Activated CD8-positive, alpha-beta memory T cell treated with anti-CD3 and anti-CD28 coated beads for 1 hour (primary cell): ENCODE measurements at places on chromosomes 3 and 15.
A peak's percentile ranks its signal among the peaks of the same experiment; 100 is the strongest.

DNA sequence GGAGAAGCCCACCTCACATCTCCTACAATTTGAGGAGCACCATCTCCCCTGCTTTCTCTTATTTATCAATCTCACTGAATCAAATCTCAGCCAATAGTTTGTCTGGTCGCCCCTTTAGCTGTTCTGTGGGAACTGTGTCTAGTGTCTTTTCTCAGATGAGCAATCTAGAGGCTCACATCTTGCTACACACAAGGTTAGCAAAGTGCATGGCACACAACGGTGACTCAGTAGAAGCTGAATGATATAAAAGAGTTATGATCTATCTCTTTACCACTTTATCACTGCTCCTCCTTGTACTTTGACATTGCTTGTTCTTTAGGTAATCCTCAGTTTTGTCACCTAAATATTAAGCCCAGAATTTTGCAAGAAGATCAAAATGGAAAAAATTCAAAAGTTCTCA lies 16.8 kb upstream of the COLQ start:
- no peak for DNase-seq

- no peak for DNase-seq
These were observed 123.3 kb downstream of the MOBP start for GRCh38 chr3:39590806-39591205.

GRCh38 chr3:78130741-78131290 lies 1090.9 kb downstream of the ROBO2 start:
- no peak for DNase-seq

GRCh38 chr3:95476534-95476933 lies 1337.9 kb upstream of the EPHA6 start:
- no peak for DNase-seq

DNA sequence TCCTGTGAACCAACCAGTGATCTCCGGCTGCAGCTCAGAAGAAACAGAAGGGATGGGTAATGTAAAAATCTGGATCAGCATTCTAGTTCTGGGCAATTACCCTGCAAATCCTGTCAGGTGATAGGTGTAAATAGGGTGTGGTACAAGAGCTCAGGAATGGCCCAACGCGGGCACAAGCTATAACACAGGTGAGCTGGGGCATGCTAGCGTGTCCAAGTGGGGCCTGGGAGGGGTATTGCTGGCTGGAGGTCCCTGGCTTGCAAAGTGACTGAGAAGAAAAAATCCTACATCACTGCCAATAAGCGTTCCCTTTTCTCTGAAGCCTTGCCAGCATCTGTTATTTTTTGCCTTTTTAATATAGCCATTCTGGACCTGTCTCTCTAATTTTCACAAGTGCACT lies 9.7 kb upstream of the CHST2 start:
- no peak for DNase-seq

DNA sequence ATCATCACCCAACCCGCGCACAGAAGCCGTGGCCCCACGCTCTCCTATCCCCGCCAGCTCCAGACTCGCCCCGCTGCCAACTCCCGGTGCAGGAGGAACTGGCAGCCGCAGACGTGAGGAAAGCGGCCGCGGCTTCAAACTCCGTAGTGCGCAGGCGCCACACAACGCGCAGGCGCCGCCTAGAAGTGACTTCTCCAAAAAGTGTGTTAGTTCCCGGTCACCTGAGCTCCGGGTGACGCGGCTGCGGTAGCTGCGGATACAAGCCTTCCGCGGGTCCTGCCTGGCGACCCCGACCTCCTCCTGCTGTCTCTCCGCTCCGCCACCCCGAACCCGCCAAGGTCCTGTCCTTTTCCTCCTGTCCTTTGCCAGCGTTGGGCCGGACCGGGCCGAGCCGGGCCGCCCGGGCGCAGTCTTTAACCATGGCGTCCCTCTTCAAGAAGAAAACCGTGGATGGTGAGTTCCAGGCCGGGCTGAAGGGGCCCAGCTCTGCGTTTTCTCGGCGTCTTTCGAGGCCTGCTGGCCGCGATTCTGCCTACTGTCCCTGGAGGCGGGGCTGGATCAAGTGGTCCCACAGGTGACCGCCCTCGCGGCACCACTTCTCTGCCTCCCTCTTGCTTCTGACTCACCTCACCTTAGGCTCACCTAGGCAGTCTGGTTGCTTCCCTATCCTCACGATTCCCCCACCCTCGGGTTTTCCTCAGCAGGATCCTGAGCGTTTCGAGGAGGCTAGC lies at the start of gene CHMP2B:
Gene CHMP2B, plus strand, starts transcription at position 206 of the 731 bp plus-strand sequence. Its CDS starts 214 bp downstream, at position 420.
- DNase-seq, result peak; percentile 76

DNA sequence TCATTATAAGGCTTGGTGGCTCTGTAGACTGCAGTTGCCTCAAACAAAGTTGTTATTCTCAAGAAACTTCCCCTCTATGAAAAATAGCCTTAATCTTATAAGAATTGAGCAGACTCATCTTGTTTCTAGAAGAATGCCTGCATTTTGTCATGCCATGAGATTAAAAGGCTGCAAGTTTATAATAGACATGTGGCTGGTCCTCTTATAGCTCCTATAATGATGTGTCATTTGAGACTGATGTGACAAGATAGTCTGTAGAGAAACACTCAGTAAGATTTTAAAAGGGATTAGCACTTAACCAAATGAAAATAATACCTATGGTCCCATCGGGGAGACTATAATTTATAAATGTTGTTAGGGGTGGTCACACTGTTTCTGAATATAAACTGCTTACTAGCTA lies 312.5 kb downstream of the OXSM start:
- DNase-seq, result no peak

DNA sequence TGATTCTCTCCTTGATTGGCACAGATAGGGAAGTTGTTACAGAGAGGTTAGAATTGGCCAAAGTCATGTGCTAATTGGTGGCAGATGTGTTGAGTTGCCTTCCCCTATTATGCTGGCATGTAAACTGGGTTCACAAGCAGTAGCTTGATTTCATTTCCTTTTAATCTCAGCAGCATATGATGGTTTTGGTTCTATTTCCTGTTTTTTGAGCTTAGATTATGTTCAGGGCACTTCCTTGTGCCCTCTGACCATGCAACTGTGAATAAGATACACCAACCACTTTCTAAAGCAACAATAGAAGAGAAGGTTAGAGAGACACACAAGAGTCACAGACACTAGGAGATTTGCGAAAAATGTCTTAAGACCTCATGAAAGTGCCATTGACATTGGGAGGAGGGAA lies 16.5 kb downstream of the HPS3 start:
- DNase-seq, result no peak

DNA sequence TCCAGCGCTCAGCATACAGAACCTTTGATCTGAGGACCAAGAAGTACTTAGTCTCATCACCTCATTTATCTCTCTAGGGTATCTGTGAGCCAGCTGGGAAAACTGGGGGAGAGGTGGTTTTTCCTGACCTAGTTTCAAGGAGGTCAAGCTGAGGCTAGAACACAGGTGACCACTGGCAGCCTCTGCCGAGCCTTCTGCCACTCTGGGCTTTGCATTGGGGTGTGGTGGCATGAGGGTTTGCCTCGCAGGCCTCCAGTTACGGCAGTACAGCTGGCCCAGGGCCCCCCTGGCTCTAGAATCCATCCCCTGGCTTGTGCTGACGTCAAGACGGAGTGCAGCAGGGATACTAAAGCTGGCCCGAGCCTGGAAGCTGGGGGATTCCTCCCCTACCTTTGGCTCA lies 34.7 kb upstream of the CDCP1 start:
- no peak for DNase-seq

- DNase-seq, result no peak
These were observed 128.8 kb downstream of the CD47 start for GRCh38 chr3:107962037-107962436.

- DNase-seq, result no peak
These were observed 1.1 kb downstream of the PLXNB1 start for GRCh38 chr3:48428572-48429316.

DNA sequence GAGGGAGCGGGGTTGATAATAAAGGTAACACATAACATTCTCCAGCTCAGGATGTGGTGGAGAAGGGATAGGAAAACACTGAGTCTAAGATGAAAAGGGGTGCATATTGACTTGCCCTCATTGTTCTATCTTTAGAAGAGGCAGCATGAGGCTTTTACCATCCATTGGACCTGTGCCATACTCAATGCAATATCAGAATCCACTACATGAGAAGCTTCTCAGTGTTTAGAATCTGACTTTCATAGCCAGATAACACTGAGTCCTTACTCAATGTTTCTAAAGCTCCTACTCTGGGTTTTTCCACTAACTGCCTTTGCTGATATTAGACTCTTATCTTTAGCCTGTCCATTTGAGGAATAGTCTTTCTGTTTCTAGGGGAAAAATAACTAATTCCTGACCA lies 24.3 kb upstream of the GADL1 start:
- DNase-seq, result no peak

GRCh38 chr15:40850576-40851112 lies 6.8 kb downstream of the SPINT1 start:
- DNase-seq, result no peak

DNA sequence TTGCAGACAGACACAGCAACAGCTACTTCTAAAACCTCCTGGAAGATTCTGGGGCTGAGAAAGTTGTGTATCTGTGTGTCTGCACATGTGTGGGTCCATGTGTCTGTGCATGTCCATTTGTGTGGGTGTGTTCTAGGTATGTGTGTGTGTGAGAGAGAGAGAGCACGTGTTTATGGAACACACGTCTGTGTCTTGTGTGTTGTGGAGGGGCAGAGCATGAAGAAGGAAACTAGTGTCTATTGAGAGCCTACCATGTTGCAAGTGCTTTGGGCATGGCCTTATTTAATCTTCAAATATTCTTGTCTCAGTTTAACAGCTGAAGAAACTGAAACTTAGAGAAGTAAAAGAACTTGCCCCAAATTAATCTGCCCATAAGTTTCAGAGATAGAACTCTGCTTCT lies 327.5 kb downstream of the UACA start:
- no peak for DNase-seq

- no peak for DNase-seq
These were observed 70.6 kb downstream of the VPS13C start for GRCh38 chr15:61989667-61990066.

GRCh38 chr3:171064461-171064860 lies 37.9 kb upstream of the SLC2A2 start:
- no peak for DNase-seq

DNA sequence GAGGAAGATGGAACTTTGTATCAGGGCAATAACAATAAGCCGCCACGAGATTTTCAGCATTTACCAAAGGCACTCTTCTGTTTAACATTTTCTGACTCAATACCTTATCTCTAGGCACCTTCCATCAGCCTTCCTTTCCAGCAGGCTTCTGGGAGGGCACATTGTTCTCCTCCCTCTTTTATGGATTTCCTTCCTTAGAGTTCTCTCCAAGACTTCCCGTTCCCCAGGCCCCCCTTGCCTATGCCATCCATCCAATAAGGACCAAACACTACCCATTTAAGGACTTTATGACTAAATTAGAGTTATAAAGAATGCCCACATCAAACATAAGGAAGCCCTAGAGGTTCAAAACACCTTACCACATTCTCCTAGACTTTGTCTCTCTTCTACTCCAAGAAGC lies 71.0 kb upstream of the ACP3 start:
- DNase-seq, result no peak

- DNase-seq, result peak; percentile 13
These were observed 72.7 kb downstream of the DZIP3 start for GRCh38 chr3:108662142-108662738.

DNA sequence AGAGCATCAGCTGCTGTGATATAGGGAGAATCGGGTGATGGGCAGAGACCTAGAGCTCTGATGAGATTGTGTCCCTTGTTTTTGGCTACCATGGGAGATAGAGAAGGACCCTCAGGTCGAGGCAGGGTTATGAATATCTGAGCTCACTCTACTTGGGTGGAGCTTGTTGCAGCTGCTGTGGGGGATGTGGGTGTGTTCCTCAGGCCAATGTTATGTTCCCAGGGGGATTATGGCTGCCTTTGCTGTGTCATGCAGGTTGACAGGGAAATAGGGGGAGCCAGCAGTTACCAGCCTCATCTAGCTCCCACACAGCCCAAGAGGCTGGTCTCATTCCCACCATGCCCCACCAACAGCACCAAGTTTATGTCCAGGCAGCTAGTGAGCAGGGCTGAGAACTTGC lies 131.5 kb downstream of the TRIM42 start:
- no peak for DNase-seq

- no peak for DNase-seq
These were observed 34.3 kb upstream of the PIK3CA start for GRCh38 chr3:179113903-179114302.

- no peak for DNase-seq
These were observed 100.3 kb downstream of the CCNL1 start for GRCh38 chr3:157059661-157060060.

DNA sequence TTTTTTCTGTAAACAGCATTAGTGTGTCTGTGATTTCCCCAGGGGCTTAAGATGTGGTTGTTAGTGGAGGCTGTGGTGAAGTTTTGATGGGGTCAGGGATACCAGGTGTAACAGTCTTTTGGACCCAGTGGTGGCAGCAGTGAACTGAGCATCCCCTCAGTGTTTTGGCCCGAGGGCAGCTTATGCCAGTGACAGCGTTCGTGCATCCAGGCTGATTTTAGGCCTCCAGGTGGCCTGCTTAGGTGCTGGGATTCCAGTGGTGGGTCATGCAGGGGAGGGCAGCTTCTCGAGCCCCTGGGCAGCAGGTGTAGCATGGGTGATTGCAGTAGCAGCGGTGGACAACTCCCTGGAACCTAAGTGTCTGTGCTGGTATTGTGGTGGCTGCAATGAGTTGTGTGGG lies 29.2 kb downstream of the STT3B start:
- no peak for DNase-seq

DNA sequence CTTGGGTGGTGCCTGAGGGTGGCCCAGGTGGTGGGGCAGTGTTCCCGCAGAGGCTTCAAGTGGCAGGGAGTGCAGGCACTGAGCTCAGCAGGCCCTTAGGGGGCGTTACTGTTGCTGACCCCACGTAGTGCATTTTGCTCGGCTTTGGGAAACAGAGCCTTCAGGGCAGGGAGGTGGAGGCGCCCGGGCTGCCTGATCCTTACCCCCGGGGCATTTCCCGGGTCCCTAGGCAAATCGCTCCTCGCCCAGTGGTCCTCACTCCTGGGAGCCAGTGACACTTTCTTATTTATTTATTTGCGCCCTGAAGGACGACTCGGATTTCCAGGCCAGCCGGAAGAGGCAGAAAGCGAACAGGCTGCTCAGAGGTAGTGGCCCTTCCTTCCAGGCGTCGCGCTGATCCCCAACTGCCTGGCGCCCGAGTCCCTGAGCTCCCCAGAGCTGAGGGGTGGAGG lies 10.1 kb upstream of the FOXB1 start:
- DNase-seq, result no peak

GRCh38 chr15:70535071-70535954 lies 228.0 kb downstream of the UACA start:
- DNase-seq, result peak; percentile 21

- no peak for DNase-seq
These were observed 113.0 kb downstream of the TP63 start for GRCh38 chr3:189744235-189744634.

- no peak for DNase-seq
These were observed 10.8 kb downstream of the PLA1A start for GRCh38 chr3:119608405-119609000.

GRCh38 chr3:47407896-47408838 lies 27.3 kb downstream of the PTPN23 start:
- no peak for DNase-seq

GRCh38 chr3:51944451-51945021 lies 2.4 kb downstream of the PARP3 start:
- DNase-seq, result no peak

GRCh38 chr3:188761439-188761838 lies 410.3 kb upstream of the TPRG1 start:
- DNase-seq, result no peak

- no peak for DNase-seq
These were observed 48.1 kb downstream of the APBA2 start for GRCh38 chr15:28933710-28934445.

- no peak for DNase-seq
These were observed 654.5 kb upstream of the CFAP20DC start for GRCh38 chr3:59704292-59704691.

GRCh38 chr3:174098746-174099145 lies 701.2 kb downstream of the NLGN1 start:
- no peak for DNase-seq
